ENCODE measurements at places on chromosomes 3 and 15.

GRCh38 chr15:52361975-52362494, 66.4 kb upstream of the MYO5C start:
- no peak for DNase-seq

DNA sequence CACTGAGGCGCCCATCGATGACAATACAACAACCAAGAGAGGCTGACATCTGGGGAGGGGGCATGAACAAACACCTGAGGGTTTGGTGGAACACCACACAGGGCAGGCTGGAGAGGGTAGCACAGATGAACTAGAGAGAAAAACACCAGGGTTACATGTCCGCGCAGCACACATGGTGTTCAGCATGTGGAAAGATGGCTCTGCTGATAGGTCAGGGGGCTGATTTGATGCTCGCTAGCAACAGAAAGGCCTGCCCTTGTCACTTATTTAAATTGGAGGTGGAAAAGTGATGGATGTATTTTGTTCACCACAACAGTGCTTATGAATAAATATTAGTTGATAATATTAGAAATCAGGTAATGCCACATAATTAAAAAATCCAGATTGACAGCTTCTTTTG, 67.5 kb downstream of the FRMD4B start:
- DNase-seq: no peak

GRCh38 chr3:57709559-57709958, 16.7 kb upstream of the DENND6A start:
- DNase-seq: no peak

GRCh38 chr3:57093971-57094535, 33.6 kb downstream of the SPATA12 start:
- no peak for DNase-seq

- no peak for DNase-seq
Measured at GRCh38 chr15:36449084-36449661, 130.3 kb upstream of the CDIN1 start.

DNA sequence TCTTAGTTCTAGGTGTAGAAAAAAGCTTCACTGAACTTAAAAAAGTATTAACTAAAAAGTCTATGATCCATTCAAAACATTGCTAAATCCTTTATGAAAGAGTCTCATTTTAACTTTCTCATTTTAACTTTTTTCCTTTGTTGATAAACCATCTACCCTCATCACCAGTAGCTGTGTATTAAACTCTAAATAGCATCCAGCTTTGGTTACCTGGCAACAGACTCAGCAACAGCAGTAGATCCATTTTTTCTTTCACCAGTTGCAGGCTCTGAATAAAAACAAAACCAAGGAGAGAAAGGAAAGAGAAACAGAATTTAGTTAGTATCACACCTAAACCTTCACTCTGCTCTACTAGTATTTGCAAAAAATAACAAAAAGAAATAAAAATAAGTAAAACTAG, 51.6 kb downstream of the TP53BP1 start:
- no peak for DNase-seq

GRCh38 chr3:57544181-57545125, at the start of gene DNAH12:
Gene DNAH12, minus strand, starts transcription at chr3:57544344. Its CDS starts 1,474 bp downstream, at chr3:57542870.
- no peak for DNase-seq
